HT1080 (cell line): ENCODE measurements at places on chromosomes 5 and 9. TPM values are rescaled to one million over a fixed set of nuclear protein-coding genes. Genes with fewer than 3 reads are reported as not detected.
A peak's percentile ranks its signal among the peaks of the same experiment; 100 is the strongest.

IL5 gene
- total RNA-seq = not detected in 2 replicates

DNA sequence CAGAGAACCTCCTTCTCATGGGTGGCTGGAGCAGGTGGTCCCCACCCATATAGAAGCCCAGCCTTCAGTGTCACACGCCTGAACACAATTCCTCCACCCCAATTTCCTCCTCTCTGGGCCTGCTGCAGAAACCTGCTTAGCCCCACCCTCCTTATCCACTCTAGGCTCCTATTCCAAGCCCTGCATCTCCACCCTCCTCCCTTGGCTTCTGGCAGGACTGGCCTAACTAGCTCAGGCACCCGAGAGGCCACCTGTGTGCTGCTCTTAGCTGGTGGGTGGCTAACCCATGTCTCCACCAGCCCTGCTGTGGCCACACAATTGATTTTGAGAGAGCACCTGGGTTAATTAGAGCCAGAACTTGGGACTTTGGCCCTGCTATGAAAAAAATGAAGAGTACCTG, 77.3 kb upstream of the ATP10B start:
- DNase-seq = no peak

PCDHA3 gene
- 0.06 TPM in 1 of 2 replicates, not detected in the other for total RNA-seq

- peak; percentile 72 for DNase-seq
These were observed 135.5 kb downstream of the PRR16 start for GRCh38 chr5:120599576-120599975.

DNA sequence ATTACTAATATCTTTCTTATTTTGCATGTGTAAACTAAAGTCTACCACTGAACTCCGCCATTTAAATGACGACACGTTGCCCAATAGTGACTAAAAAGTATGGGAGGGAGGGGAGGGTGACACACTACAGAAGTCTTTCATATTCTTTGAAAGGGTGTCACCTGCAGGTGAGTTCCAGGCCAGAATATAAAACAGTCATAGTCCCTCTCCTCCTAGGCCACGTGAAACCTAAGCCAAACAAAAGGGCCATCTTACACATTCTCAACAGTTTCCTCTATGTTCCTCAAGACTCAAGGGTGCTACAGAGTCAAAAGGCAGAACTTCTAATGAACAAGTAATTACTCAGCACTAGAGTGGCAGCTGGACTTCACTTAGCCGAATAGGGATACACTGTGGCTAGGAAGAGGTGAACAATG, 6.4 kb downstream of the CEMIP2 start:
- DNase-seq = no peak

RGS7BP gene
- total RNA-seq = not detected in 2 replicates

DNA sequence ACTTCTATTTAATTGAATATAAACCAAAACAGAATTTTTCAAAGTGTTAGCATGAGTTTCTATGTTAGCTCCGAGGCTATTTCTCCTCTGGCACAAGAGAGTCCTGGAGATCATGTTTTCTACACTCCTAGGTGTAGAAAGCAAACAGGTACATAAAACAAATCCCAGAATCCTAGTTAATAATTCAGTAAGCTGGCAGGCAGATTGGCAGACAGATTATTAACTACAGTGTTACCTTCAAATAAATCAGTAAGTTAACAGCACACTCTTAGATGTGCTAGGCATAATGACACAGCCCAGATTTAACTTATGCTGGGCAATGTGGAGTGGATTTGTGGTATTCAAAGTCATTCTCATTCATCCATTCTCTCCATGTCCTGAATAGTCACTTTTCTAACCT, 282.8 kb upstream of the RPS23 start:
- no peak for DNase-seq
